ENCODE measurements at places on chromosomes 11 and 22. TPM values are rescaled to one million over a fixed set of nuclear protein-coding genes. Genes with fewer than 3 reads are reported as not detected.

Gene GTSE1
- total RNA-seq: 1.3 TPM

Gene GLYATL1B
- total RNA-seq: not detected

Gene OR56A1
- total RNA-seq: not detected

Gene POLD3
- 3.3 TPM for total RNA-seq

Gene ASCC2
- total RNA-seq: 27.3 TPM

Gene OR51I1
- not detected for total RNA-seq

Gene TMEM86A
- 0.49 TPM for total RNA-seq
